ENCODE measurements at places on chromosomes 11 and 22.

DNA sequence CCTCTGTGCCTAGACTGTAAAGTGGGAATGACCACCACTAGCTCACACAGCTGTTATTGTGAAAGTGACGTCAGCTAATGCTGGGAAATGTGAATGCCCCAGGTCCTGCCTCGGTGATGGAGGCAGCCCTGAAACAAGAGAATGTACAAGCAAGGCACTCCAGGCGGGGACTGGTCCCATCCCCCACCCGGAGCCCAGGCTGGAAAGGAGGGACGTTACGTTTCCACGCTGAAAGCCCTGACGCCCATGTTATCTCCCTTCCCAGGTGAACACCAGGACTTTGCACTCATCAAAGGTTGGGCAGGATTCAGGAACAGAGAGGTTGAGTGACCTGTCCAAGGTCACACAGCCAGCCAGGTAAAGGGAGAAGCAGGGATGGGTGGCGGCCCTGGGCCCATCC, 784 bp downstream of the SULT4A1 start:
- DNase-seq: no peak

DNA sequence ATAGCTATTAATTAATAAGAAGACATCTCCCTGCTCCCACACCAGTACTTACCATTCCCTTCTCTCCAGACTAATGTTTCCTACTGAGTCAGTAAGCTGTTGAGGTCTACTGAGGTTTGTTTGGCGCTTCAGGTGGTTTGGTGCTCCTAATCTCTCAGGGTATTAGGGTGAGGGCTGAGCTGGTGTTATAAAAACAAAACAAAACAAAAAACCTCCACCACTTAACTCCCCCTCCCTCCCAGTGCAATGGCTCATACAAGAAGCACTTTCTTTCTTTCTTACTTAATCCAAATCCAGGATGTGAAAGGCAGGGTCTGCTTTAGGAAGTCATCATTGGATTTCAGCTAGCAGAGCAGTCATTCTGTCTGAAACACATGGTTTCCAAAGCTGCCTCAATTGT, 15.3 kb downstream of the CSTPP1 start:
- no peak for DNase-seq

- no peak for DNase-seq
Measured at GRCh38 chr11:35907648-35908431, 36.0 kb upstream of the LDLRAD3 start.

DNA sequence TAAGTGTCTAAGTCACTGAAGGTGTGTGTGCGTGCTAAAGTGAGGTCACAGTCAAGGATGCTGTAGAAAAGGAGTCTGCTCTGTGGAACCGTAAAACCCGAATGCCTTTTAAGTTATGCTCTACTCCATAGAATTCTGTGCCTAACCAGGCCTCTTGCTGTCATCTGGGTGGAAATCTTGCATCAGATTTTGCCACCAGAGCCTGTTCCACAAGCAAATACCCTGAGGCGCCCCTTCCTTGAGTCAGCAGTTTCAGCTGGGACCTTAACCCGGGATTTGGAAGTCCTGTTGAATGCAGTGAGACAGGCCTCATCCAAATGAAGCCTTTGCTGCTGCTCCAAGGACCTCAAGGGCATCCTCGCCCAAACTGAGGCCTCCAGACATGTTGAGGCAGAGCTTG, 109.8 kb downstream of the WNT11 start:
- DNase-seq: no peak

DNA sequence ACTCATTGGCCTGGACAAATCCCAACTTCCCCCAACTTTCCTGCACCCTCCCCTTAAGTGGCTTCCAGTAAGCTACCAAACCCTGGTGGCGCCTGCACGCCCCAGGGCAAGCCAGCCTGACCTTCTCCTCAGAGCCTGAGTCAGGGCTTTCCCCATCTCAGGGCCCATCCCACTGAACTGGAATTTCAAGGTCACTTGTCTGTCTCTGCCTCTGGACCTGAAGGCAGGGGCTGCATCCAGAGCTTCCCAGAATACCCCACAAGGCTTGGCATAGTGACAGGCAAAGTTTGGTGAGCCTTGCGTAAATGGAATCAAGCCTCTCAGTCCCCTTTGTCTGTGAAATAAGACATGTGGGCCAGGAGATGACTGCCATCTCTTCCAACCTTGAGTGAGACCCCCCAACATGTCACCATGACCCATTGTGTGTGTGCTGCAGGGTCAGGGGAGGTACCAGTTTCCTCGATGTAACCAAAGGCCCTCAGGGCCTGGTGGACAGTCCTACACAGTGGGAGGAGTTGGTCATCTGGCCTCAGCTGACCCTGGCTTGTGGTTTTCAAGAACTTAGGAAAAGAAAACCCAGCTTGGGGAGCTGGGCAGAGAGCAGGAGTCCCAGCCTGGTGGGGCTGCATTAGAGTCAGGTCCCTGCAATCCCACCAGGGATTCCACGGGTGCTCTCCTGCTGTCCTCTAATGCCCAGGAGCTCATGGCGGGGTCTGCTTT, 8.9 kb downstream of the ALX4 start:
- no peak for DNase-seq
